ENCODE measurements at places on chromosomes 12 and 14. TPM values are rescaled to one million over a fixed set of nuclear protein-coding genes. Genes with fewer than 3 reads are reported as not detected.

The SLC25A21 gene
- 1.9 TPM for total RNA-seq

The WDHD1 gene
- 10.4 TPM for total RNA-seq

The NT5DC3 gene
- 6.6 TPM for total RNA-seq

The SLC6A12 gene
- total RNA-seq: not detected

The ERBB3 gene
- total RNA-seq: 29.6 TPM

The LRFN5 gene
- total RNA-seq: under 0.01 TPM

The IL31 gene
- not detected for total RNA-seq

The INSM2 gene
- total RNA-seq: not detected

The RTL1 gene
- not detected for total RNA-seq

The CEP128 gene
- total RNA-seq: 4.6 TPM

The WIF1 gene
- not detected for total RNA-seq

The PLEKHG3 gene
- total RNA-seq: 56.1 TPM

The NTF3 gene
- total RNA-seq: not detected

The AICDA gene
- total RNA-seq: 0.48 TPM

The MAP1LC3B2 gene
- 0.48 TPM for total RNA-seq

The AKT1 gene
- total RNA-seq: 138 TPM

The NFE2 gene
- total RNA-seq: under 0.01 TPM

The KRT74 gene
- total RNA-seq: not detected

The KCNC2 gene
- total RNA-seq: not detected

The ARMH4 gene
- 1.4 TPM for total RNA-seq

The OR4K15 gene
- total RNA-seq: not detected

The CIROP gene
- total RNA-seq: not detected

The PRR4 gene
- 0.64 TPM for total RNA-seq

The TRPV4 gene
- total RNA-seq: 0.72 TPM

The HOXC12 gene
- total RNA-seq: not detected

The FBLN5 gene
- total RNA-seq: 0.24 TPM

The SPIC gene
- total RNA-seq: not detected

Measured in tracheal epithelial cell (primary cell).